ENCODE measurements at places on chromosomes 5 and 9.

GRCh38 chr9:82196622-82197441 lies 208.3 kb downstream of the SPATA31D1 start:
- no peak for DNase-seq

DNA sequence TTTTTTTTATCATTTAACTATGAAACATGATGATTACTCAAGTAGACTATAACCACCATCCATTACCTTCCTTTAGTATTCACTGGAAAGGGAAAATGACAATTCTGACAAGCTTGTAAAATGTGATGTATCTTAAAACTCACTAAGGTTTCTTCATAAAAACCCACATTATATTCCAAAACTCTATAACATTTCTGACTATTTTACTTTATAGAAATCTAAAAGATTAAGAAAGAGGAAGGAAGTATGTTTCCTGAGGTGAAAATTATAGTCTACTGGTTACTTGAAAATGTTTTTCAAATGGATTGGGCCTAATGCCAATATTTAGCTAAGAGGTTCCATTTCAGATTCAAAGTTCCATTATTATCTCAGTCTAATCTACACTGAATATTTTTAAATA lies 1982.2 kb upstream of the C9orf72 start:
- DNase-seq, result no peak

- peak; percentile 93 for DNase-seq
Measured at GRCh38 chr5:54658010-54658409, 140.5 kb downstream of the SNX18 start.

DNA sequence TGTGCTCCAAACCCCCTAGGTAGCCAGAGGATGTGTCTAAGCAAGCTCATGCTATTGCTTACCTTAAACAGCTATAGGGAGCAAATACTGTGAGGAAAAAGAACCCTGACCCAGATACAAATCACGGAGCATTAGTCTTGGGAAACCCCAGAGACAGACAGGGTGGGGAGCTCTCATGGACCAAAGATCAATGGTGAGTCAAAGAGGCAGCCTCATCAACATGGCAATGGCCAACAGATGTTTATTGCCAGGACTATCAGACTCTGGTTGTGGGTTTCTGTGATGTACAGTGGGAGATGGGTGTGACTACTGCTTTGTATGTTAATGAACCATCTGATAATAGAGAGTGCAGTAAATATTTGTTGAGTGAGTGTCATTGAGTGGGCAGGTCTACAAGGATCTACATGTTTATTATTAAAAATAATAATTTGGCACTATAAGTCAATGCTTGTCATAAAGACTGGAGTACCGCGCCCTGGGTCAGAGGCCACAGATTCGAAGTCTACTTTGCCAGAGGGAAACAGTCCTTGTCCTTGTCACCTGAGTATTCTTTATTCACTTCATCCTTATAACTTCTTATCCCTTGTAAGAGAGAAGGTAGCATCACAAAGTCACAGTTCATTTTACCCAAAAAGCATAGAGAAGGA lies 56.5 kb upstream of the RAI14 start:
- peak; percentile 64 for DNase-seq

DNA sequence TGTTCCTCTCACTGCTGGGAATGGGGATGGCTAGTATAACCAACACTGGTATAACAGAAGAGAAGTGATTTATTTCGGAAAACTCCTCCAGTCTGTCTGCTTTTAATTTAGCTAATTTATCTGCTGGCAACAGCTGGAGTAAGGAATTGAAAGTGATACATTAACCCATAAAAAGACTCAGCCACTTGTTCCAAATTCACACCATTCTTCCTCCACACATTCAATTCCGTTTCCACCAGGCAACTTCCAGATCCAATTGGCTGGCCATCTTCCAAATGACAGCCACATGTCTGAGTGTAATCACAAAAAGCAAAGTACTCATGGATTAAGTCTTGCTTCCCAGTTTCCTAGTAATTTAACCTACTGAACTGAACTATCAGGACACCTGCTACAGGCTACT lies 77.1 kb upstream of the RETREG1 start:
- peak; percentile 35 for DNase-seq

DNA sequence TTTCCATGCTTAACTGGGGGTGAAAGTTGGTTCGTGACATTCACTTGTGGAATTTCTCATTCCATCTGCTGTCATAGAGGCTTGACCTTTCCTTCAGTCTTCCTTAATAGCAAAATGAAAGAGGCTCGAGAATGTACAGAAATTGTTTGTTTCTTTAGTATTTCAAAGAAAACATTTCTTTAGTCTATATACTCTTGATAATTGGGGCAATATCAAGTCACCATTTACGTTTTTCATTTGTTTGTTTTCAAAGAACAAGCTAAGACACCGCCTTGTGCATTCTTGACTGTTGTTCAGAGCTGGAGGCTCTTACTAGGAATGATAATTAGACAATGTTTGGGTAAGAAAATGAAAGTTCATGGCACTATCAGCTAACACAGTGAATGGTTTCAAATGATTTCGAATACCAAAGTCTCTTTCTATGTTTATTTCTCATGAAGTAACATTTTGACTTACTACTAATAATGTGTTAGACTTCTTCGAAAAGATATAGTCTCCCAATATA lies 835.4 kb downstream of the SEMA5A start:
- no peak for DNase-seq

DNA sequence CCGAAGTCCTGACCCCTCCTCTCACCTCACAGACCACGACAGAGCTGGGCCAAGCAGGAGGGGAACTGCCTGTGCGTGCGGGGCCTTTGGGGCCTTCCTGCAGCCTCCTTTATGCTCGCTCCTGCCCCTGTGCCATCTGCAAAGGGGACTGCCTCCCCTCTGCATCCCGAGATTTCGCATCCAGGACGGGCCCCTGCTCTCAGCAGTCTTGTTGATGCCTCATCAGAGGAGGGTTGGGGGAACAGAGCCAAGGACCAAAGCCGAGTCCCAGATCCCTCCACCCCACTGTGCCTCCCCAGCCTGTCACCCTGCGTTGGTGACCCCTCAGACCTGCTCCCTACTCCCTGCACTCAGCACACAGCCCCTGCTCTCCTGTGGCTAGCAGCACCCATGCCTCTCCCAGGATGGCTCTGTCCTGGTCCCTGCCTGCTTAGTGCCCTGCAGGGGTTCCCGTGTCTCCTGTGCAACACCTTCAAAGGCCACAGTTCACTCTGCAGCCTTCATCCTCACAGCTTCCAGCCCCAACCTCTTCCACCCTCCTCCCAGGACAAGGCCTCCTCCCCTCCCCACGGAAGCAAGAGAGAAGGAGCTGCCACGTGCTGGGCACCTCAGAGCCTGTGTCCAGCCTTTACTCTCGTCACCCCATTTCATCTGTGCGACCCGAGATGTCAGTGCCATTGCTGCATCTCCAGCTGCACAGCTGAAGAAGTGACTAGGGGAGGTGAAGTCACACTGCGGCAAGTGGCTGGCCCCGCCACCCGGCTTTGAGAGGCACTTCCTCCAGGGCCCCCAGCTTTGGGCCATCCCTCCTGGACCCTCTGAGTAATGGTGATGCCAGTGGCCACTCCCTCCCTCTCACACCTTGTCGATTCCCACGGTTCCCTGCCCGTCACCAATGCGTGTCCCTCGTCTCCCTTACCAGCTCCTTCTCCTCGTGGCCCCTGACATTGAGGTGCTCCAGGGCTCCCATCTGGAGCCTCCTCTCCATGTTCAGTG lies 62.6 kb upstream of the LRRTM2 start:
- DNase-seq, result no peak

DNA sequence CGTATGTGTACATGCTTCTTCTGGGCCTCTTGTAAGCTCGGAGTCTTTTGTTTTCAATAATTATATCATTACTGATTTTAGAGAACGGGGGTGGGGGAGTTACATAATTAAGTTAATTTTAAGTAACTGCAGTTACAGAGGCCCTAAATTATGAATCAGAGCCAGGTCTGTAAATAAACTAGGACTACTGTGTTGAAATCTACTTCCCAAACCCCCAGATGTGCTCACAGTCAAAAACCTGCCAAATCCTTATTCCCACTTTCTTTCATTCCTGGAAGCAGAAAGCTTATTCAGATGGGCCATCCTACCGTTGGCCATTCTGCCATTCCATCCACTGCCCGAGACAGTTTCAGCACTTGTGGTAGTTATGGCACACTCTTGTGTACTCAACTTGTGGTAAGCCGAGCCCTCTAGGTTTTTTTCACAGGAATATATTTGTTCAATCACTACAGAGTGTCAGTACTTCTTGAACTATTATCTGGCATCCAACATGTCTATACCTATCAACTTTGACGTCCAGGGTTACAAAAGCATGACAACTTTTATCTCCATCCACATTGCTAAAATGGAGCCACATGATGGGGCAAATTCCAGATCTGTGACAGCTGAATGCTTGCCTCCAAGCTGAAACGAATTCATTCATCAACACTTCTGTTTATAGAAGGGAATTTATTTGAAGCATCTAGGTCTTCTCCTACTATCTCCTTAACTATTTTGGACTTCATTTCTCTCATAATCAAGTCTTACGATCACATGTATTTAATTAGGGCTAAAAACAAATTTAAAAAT lies 37.8 kb downstream of the GLRX start:
- DNase-seq, result no peak

DNA sequence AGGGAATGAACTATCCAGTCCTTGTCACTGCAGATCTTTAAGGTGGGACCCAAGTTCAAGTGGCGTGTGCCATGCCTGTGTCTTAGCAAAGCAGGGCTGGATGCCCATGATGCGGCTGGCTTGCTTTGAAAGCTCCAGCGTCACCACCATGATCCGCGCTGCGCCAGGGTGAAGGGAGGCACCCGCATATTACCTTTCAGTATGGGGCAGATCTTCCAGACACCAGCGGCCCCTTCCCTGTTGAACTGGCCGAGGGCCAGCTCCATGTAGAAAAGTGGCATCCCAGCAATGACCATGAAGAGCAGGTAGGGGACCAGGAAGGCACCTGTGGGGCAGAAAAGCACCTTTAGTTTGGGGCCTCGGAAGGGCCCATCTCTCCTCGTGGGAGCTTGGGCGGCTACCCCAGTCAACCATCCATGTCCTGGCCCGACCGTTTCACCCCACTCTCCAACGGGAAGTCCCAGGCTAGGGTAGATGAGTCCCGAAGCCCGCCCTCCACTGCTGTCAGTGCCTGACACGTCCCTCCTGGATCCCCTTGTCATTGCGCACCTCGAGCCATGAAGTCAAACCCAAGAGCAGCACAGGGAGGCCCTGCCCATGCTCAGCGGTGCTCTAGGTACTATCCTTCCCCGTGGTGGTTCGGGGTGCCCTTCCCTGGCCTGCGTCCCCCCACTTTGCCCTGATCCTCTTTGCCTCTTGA lies 3.9 kb downstream of the SLC6A3 start:
- DNase-seq, result no peak

DNA sequence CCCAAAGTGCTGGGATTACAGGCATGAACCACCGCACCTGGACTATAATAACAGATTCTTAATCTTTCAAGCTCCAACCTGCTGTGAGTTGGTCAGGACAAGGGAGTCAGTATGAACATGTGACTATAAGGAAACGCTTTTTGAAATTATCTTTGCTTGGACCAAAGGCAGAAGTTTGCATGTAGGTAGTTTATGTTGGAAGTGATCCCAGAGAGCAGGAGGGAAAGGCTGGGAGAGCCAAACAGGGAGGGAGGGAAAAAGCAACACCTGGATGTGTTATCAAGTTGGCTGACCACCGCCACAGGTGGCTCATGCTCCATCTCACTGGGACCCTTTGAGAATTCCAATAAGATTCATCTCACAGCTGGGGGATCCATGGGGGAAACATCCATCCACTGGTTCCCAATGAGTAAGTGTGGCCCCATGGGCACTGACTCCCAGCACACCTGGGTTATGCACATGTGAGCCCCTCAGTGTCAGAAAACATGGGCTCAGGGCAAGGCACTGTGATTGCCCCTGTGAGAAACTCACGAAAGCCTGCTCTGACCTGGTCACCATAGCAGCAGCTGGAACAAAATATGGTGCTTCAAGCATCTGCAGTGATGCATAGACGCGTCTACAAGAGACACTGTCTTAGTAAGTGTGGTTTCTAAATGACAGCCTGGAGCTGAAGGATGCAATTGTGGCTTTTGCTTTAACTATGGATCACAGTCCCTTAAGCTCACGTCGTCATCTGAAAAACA lies 62.1 kb downstream of the ARSB start:
- no peak for DNase-seq

DNA sequence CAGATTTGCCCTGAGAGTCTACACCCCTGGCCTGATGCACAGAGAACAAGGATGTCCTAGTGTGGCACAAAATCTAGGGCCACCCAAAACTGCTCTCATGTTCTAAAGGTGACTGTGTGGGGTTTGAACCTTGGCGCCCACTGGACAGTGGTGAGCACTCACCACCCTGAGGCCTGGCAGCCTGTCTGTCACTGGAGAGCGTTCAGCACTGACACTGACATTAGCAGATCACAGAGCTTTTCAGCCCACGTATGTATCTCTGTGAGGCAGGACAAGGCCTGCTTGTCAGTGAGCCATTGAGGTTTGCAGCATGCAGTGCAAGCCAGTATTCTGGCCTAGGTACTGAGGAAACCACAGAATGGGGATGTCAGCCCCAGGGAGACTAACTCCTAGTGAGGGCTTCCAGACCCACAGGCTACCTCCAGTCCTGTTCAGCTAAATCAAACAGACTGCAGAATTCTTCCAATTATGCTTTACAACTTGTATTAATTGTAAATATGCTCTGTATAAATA lies 38.9 kb upstream of the SLC2A8 start:
- DNase-seq, result no peak

DNA sequence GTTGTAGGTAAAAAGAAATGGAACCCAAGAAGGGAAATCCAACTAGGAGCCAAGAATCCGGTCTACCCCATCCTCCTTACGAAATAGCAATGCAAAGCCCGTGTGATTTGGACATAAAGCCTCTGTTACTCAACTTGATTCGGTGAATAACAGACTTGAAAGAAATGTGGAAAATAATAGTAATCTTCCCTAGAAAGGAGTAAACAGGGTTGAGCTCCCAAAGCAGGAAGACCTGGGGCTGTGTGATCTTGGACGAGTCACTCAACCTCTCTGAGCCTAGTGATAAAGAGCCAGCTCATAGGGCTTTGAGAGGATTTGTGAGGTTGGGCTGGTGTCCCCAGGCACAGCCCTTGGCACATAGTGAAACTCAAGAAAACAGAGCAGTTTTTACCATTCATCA lies 42.7 kb upstream of the IL17B start:
- DNase-seq, result no peak

GRCh38 chr5:98916540-98916939 lies 12.3 kb downstream of the CHD1 start:
- DNase-seq, result no peak

DNA sequence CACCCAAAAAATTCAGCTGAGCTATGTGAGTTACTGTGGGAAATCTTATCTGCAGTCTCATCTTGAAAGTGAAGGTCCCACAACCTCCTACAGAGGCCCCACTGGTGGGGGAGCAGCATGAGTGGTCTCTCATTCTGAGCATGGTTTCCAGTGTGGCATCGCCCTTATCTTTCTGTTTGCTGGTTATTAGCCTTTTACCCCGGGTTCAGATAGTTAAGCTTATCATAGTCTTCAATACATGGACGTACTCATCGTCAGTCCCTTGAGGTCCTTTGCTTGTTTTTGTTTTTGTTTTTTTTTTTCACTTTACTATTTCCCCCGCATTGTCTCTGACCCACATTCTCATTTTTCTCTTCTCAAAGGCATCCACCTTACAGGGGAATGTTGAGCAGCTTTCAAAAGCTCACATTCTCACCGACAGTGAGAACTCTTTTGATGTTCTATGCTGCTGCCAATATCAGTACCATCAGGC lies 7.7 kb upstream of the HAVCR2 start:
- no peak for DNase-seq

GRCh38 chr5:159341906-159342310 lies 11.6 kb upstream of the IL12B start:
- DNase-seq, result peak; percentile 63

- peak; percentile 34 for DNase-seq
Measured at GRCh38 chr5:136424835-136425584, 59.7 kb upstream of the TRPC7 start.

GRCh38 chr5:42557689-42558088 lies 134.4 kb downstream of the GHR start:
- no peak for DNase-seq
